Fibroblast of the conjunctiva (primary cell): ENCODE measurements at places on chromosomes 1 and 21.
A peak's percentile ranks its signal among the peaks of the same experiment; 100 is the strongest.

DNA sequence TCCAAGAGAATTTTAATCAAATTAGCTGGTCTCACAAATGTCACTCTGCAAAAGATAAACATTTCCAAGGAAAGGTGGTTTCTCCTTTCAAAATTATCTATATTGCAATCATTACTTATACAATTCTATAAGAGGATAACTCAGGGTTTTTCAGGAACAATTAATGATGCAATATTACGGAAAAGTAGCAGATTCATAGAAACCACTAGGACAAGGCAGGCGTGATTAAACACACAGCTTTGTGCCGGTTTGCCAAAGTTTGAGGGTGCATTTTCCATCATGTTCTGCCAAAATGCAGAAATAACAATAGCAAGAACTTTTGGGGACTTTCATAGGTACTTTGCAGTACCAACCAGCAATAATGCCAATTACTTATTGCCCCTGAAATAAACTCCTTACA lies 605 bp downstream of the TNFRSF9 start:
- no peak for DNase-seq

GRCh38 chr1:224302947-224303346 lies 27.0 kb downstream of the NVL start:
- DNase-seq, result no peak

DNA sequence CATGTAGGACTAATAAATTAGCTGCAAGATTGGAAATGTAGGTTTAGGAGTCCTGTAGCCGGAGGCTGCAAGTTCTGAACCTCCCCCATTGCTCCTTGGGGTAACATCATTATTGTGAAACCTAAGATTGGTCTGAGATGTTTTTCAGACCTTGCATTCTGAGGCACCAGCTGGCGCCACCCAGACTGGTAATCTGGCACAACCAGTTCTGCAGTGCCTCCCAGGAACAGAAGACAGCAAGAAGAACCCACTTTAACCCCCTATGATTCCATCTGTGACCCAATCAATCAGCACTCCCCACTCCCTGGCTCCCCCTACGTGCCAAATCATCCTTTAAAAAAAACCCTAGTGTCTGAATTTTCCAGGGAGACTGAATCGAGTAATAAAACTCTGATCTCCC lies 11.6 kb upstream of the DNAJC6 start:
- DNase-seq, result no peak

- DNase-seq, result no peak
Measured at GRCh38 chr1:37243368-37244082, 209.2 kb upstream of the GRIK3 start.

DNA sequence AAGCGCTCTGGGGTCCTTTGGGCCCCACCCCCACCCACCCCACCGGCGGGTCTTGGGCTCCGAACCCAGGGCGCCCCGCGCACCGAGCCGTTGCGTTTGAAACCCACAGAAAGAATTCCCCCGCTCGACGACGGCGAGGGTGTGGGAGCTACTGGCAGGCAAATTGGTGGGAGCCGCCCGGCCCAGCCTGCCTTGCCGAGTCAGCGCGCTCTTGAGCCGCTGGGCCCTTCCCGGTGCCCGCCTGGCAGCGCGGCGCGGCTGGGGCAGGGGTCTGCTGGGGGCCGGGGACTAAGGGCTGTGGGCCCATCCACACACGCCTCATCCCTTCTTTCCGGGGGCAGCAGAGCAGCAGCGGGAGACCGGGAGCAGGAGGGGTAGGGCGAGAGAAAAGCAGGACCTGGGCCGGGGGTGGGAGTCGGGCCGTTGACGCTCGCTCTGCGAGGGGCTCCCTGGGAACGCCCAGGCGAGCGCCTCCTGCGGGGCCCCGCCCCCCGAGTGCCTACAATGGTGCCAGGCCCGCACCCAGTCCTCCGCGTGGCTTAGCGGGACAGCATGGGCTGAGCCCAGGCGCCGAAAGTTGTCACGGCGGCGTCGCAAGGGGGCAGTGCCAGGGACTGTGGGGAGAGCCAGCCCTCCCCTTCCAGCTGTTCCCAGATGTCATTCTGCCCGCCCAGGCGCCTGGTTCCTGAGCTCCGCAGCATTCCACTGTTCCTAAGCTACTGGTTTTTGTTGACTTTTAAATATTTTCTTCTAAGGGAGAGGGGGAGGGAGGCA lies at the start of gene C1orf94:
Gene C1orf94, plus strand, starts transcription at position 78 of the 774 bp plus-strand sequence. CDS start 883 bp downstream, outside the sequence.
- no peak for DNase-seq

DNA sequence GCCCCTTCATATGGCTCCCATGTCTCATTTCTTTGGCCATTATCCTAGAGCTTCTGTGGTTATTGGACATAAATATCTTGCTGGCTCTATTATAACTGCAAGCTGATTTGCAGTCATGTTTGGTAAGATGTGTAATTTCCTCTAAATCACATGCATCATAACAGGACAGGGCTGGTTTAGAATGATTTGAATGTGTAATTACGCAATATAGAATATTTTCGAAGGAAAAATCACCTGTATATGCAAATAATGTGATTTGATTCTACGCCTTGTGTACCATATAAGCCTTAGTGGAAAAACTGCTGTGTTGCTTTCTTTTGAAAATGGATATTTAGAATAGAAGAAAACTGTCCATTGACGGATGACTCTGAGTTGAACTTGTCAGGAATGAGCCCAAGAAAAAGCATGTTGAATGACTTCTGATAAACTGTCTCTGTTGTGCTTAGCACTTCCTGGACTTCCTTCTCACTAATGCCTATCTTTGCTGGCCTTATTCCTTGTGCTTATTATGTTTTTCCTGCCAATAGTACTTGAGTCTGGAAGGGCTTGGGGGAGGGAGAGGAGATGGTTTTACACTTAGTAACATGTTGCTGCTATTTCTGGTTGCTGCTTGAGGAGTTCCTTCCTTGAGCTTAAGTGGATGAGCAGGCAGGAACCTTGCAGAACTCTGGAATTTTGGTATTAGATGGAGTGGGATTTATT lies 6.5 kb downstream of the CACHD1 start:
- DNase-seq, result peak; percentile 44

DNA sequence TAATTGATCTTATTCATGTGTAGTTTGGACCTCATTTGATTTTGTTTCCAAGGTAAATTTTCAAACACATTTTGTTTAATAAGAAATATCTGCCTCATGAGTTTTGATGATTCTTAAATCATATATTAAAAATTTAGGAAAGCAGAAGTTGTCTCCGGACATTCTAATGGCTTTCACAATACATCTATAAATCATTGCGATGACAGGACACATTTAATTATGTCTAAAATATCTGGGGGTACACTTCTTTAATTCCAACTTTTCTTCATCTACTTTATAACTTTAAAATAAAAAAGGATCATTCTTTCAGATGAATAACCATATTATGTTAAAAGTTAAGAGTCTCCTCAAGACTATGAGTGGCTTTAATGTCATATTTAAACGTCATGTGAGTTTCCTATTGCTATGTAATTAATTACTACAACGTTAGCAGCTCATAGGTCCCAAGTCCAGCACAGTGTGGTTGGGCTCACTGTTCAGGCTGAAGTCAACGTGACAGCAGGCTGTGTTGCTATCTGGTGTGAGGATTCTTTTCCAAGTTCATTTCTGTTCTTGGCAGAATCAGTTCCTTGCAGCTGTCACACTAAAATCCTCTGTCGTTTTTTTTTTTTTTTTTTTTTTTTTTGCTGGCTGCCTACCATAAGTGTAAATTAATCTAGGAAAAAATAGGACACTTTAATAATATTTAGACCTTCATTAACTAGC lies 893.5 kb downstream of the LTN1 start:
- no peak for DNase-seq

DNA sequence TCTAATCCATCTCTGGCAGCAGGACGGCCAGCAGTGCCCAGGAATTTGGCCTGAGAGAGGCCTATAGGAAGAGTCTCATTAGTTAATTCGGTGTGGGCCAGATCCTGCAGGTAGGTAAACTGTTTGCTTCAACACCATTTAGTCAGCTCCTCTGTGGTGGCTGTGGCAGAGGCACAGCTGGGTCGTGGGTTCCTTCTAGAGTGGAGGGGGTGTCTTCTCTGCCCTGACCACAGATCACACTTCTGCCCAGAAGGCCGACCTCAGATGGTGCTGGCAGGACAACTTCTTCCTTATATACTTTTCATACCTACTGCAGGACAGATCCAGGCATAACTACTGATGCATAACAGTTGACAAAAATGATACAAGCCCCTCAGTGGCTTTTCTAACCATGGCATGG lies 281.4 kb downstream of the RPS6KC1 start:
- no peak for DNase-seq

DNA sequence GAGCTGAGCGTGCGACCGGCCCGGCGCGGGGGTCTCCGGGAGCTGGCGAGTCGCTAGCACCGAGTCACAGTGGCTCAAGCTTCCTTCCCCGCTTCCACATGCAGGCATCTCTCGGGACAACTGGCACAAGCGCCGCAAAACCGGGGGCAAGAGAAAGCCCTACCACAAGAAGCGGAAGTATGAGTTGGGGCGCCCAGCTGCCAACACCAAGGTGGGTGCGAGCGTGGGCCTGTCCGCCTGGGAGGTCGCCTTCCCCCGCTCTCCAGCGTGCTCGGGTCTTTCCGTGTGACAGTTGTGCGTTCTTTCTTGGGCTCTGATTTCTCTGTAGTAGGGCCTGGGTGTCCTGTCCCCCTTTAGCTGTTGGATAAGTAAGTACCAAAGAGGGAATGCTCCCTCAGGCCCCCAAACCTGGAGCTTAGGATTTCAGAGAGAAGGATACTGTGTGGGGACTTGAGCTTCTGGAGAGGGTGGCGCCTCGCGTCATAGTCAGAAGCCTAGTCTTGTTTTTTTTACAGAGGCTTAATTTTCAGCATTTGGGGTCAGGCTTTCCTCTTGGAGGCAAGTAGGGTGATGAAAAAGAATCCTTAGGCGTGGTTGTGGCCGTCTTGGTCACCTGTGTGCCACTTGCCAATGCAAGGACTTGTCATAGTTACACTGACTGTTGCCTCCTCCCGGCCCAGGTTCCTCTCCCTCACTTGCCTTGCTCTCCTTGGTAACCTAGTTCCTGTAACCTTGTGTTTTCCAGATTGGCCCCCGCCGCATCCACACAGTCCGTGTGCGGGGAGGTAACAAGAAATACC lies 790 bp downstream of the RPS8 start:
- no peak for DNase-seq

GRCh38 chr21:35616090-35616489 lies 444.2 kb downstream of the SETD4 start:
- DNase-seq, result peak; percentile 41

DNA sequence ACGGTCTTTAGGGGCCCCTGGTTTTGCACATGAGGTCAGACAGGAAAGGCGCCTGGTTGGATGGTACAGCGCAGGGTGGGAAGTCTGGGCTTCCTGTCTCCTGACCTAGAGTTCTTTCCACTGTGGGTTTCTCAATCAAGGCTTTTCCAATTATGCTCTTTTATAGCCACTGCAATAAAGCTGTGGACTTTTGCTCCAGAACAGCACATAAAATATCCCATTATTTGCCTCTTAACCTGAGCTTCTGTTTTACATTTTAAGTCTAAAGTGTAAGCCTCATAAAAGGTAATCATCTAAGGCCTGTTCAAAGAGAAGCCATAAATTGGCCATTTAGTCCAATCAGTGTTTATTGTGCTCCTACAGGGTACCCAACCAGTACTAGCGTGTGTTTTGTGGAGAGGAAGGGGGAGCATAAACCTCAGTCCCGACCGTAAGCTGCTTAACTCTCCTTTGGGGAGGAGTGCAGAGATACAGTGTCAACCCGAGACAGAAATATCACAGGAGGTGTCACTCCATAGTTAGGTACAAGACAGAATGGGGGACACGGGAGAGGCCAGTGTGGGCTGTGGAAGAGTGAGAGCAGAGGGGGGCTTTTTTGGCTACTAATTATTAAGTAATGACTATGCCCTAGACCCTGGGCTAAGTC lies 270.0 kb downstream of the TRABD2B start:
- no peak for DNase-seq

- no peak for DNase-seq
Measured at GRCh38 chr1:191970116-191970515, 188.1 kb upstream of the RGS18 start.

DNA sequence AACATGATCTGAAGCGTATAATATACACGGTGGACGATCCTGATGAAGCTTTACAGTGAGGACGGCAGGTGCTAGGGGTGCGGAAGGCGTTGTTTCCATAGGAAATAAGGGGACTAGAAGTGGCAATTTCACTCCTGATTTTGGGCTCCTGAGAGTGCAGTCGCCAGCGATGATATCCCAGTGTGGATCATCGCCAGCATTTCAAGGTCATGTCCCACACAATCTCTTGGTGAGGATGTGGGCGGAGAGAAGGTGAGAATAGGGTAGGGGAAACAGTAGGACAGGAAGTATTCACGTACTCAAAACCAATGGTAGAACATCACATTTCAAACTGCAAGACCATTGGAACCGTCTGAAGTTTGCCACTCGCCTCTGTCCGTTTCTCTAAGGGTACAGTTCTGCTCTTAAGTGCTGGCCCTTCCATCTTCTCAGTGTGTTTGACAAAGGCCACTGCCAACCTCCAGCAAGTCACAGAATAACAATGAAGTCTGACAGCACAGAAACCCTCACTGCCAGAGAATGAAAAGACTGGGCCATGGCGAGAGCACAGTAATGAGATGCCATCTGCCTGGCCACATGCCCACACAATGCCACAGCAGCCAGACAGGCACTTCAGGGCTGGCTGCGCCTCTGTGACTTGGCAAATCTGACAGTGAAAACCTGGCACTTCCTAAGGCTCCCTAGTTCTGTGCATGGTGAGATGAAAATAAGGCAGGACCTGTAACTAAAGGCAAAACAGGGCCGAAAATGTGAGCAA lies 27.9 kb downstream of the PCSK9 start:
- DNase-seq, result no peak

- DNase-seq, result no peak
Measured at GRCh38 chr1:38860454-38860795, 853 bp upstream of the RRAGC start.

DNA sequence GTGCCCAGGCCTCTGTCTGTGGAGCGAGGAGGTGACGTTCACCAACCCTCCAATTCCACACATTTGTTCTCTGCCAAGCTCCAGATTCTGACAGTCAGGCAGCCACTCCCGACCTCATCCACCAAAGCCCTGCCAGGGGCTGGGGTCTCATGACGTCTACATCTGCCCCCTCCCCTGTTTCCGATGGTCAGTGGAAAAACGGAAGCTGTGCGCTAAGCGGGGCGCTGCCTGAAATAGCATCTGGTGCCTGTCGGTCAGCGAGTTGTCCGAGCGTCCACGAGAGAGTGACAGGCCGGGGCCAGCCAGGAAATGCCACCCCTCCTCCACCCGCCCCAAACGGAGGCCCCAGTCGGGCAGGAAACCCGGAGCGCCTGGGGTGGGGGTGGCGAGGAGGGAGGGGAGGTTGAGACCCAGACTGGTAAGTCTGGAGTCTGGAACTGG lies 3.2 kb upstream of the TAL1 start:
- DNase-seq, result no peak

GRCh38 chr1:194279975-194280374 lies 1093.6 kb upstream of the B3GALT2 start:
- DNase-seq, result no peak
